ENCODE measurements at places on chromosomes 13 and 19.

- DNase-seq = no peak
These were observed 318.7 kb upstream of the KLF12 start for GRCh38 chr13:74452881-74453280.

DNA sequence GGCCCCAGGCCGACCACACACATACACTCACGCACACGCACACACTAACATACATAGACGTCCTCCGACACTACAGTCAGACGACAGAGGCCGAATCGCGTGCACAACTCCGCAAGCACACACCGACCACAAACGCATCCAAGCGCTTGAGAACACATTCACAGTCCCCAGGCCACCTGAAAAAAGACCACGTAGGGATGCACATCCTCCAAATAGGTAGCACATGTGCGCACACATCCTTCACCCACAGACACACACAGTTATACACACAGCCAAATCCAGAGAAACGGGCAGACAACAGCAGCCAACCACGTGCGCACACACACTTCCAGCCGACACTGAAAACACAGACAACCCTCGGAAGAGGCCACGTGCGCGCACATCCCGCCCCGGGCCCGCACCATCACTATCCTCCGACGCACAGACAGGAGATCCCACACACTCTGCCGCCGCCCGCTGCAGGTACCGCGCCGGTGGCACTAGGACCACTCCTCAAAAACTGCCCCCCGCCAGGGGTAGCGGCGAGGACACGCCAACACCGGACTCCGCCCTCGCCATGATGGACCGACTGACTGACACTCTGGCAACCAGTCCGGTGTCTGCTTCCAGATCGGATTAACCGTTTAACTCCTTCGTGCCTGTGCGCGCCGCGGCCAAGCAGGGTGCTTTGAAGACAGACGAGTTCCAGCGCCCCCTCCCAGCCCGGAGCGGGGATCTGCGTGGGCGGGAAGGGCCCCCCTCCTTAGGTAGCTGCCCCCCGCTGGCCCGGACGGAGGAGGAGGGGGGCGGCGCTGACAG, 493 bp upstream of the PDE4A start:
- DNase-seq = no peak

- DNase-seq = no peak
These were observed 11.2 kb upstream of the ARHGEF18 start for GRCh38 chr19:7337380-7338194.

DNA sequence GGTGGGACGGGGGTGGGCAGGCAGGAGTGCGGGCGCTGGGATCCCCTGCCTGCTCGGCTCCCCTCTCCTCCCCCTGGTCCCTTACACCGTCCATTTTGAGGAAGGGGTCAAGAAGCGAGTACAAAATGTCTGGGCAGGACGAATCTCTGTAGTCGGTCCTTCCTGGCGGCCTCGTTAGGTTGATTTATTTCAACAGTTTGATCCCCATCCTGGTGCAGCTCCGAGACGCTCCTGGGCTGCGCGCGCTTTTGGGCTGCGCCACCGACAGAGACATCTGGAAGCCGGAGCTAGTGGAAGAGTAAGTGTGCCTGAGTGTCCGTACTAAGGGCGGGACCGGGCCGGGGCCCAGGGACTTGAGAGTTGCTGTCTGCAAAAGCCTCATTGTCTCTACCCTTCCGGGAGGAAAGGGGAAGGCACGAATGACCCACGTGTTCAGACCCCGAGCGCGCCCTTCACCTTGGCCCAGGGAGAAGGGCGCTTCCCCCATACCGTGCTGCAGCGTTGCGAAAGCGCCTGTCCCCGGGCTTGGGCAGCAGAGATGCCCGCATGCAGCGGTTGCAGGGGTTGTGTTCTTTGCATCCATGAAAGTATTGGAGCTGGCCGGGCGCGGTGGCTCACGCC, 1.8 kb downstream of the ZNF114 start:
- peak; percentile 48 for DNase-seq

- DNase-seq = no peak
These were observed 47.5 kb upstream of the LSM14A start for GRCh38 chr19:34124828-34125227.

DNA sequence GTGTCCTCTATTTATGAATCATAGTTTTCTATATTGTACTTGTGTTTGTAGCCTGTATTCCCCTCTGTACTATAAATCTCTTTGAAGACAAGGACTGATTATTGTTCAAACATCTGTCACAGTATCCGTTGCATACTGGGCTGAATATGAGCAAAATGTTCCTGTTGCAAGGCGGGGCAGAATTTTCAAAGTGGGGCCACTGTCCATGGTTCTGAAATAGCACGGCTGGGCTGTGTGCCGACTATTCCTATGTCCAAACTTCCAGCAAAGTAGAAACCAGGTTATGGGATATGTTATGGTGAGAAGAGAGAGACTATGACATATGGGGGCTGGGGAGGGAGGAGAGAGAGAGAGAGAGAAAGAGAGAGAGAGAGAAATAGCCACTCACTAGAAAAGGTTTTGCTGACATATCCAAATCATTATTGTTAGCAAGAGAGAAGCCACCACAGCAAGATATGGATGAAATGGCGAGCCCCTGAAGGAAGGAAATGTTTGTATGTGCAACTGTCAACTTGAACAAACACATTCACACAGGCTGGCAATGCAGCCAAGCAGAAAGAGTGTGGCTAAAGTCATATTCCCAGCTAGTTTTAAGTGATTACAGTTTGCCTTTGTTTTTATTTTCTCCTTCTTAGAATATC, 107.0 kb upstream of the GPR12 start:
- no peak for DNase-seq

GRCh38 chr19:28208745-28209144, 1004.2 kb downstream of the UQCRFS1 start:
- no peak for DNase-seq

DNA sequence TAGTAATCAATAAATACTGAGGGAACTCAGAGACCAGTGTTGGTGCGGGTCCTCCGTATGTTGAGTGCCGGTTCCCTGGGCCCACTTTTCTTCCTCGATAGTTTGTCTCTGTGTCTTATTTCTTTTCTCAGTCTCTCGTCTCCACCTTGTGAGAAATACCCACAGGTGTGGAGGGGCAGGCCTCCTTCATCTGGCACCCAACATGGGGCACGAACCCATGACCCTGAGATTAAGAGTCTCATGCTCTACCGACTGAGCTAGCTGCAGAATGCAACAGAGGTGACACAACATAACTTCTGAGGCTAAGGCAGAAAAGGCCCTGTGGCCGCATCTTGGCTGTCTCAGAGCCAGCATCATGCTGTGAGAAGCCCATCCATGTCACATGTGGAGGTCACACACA, 5.3 kb upstream of the ZNF613 start:
- DNase-seq = no peak

All from GM19239 (cell line).